ENCODE measurements at places on chromosomes 7 and 10. TPM values are rescaled to one million over a fixed set of nuclear protein-coding genes. Genes with fewer than 3 reads are reported as not detected.

KIAA1217 gene
- total RNA-seq: 5.9 TPM

COL26A1 gene
- total RNA-seq: 3.4 TPM

GPR141 gene
- total RNA-seq: not detected

CCDC146 gene
- 15.4 TPM for total RNA-seq

- DNase-seq: no peak
Measured at GRCh38 chr7:21898265-21898930, 47.3 kb downstream of the CDCA7L start.

- no peak for DNase-seq
Measured at GRCh38 chr7:78516450-78516849, 717.9 kb downstream of the PHTF2 start.

DNA sequence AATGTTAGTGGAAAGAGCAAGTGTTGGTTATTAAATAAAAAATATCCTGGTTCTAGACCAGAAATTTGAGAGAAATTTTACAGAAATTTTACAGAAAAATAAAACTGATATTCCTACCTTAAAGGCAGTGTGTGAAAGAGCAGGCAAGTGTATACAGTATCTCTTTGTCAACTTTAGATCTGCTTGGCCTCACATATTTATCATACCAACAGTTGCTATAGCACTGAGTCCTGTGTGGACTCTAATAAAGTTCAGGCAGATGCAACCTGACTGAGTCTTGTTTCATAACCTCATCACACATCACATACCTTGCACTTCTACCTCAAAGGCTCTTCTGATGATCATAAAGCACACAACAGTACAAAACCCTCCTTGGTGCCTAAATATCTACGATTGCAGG is 552.4 kb upstream of the PCDH15 start:
- DNase-seq: no peak

GRCh38 chr7:41097501-41097900 is 605.4 kb downstream of the INHBA start:
- no peak for DNase-seq

DNA sequence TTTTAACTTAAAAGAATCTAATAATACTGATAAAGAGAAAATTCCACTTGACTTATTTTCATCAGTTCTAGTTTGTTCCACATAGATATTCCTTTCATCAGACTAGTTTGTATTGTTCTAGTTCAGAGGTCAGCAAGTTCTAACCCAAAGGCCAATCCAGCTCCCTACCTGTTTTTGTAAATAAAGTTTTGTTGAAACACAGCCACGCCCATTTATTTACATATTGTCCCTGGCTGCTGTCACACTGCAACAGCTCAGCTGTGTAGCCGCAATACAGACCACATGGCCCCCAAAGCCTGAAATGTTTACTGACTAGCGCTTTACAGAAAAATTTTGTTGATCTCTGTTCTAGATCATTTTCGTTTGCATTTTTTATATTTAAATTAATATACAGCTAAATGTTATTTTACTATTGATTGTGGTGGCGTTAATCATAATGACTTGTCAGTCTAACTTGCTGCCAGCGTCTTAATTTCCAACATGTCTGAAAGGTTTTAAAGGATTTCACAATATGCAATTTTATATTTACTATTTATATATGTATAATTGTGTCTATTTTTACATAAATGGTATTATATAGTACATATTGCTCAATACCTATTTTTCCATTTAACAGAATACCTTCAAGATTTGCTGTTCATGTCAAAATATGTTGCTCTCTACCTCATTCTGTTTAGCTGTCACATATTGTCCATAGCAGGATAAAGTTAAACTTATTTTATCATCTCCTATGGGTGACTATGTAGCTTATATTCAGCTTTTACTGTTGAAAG is 159.3 kb downstream of the DYNC1I1 start:
- DNase-seq: no peak

- no peak for DNase-seq
Measured at GRCh38 chr7:55240418-55241142, 124.6 kb upstream of the LANCL2 start.
